ENCODE measurements at places on chromosomes 2 and 18.

DNA sequence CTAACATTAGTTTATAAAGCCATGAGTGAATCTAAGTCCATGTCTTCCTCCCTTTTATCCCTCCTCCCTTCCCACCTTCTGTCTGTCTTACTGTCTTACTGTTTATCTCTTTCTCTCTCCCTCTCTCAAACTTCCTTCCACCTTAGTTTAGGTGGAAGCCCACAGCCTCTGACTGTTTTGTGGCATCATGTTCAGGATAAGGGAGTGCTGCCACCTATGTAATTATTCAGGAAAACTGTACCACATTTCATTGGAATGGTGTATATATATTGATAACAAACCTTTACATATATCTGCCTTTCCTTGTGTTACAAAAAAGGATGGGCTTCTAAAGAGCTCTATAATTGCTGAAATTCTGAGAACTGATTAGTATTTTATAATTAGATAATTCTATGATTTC, 48.7 kb downstream of the NETO1 start:
- DNase-seq = no peak

- no peak for DNase-seq
Measured at GRCh38 chr2:120403676-120404075, 57.7 kb downstream of the INHBB start.

- no peak for DNase-seq
Measured at GRCh38 chr2:183011743-183012142, 26.5 kb downstream of the NCKAP1 start.

DNA sequence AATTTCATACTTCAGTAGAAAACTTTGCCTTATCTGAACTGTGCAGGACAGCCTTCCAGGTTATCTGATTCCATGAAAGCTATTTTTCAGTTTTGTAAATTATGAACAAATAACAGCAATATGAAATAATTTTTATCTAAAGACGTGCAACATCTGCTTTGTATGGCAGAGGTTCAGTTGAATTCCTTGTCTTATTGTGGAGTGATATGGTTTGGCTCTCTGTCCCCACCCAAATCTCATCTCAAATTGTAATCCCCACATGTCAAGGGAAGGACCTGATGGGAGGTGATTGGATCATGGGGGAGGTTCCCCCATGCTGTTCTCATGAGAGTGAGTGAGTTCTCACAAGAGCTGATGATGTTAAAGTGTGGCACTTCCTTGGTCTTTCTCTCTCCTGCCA, 18.1 kb upstream of the RPIA start:
- no peak for DNase-seq

DNA sequence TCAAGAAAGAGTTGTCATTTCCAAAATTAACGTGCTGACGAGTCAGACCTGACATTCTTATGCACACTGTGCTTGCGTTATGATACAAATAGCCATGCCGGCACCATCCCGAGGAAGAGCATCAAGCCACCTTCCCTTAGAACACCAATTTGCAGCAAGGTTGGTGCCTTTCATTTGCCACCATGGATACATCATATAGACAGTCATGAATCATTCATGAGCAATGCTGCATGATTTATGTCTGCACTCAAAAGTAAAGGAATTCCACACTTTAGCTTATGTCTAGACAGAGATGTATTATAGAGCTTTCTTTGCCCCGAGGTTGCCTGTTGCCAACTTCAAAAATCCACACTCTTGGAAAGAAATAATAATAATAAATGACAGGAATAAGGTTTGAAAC, 166.9 kb downstream of the VWC2L start:
- no peak for DNase-seq

DNA sequence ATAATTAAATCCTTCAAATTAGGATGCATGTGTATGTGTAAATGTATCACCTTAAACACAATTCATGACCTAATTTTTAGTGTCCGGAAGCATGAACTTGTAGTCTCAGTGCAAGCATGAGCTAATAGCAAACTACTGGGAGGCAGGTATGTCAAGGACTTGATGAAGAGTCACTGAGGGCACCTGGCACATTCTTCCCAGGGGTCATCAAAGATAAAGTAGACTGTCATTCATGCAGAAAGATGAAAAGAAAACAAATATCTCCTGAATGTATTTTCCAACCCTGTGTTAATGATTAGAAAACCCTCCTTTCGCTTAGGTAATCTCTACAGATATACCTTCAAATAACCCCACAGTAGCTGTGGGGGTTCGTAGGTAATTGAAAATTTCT, 234.9 kb downstream of the SOCS6 start:
- DNase-seq = no peak

GRCh38 chr2:118490330-118490729, 357.1 kb downstream of the EN1 start:
- no peak for DNase-seq

GRCh38 chr18:48105317-48105716, 174.9 kb upstream of the SMAD2 start:
- no peak for DNase-seq

GRCh38 chr2:130834091-130834930, 2.4 kb upstream of the ARHGEF4 start:
- peak; percentile 35 for DNase-seq

- DNase-seq = no peak
Measured at GRCh38 chr2:187876554-187876953, 322.3 kb upstream of the TFPI start.

GRCh38 chr18:46563317-46563716, 93.7 kb downstream of the LOXHD1 start:
- peak; percentile 1 for DNase-seq

DNA sequence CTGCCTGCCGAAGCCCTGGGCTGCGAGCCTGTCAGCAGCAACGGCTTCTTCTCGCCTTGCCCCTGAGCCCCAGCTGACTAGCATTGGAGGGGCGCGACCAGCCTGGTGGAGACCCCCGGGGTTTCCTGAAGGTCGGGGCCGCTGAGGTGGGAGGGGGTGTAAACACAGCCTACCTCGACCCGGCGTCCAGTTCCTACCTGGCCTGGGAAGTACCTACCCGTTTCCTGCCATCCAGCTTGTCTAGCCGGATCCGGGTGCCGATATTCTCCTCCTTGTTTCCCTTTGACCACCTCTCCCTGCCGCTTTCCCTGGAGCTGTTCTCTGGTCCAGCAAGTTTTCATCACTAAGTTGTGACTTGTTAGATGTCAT, 511 bp downstream of the MOB4 start:
- peak; percentile 45 for DNase-seq

DNA sequence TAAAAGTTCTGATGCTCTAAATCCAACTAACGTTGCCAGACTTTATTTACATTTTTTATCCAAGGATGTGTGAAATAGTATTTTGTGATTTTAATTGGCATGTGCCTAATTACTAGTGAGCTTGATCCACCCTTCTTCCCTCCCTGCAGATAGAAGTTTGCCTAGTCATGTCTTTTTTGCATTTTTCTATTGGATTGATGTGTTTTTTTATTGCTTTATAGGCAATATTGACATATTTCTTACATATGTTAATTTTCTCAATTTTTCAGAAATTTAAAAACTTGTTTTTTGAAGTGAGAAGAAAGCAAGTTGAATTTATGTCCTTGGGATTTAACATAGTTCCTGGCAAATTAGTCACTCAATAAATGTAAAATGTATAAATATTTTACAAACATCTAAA, 56.4 kb downstream of the EML4 start:
- DNase-seq = no peak
